Stimulated activated CD4-positive, alpha-beta T cell treated with anti-CD3 and anti-CD28 coated beads, Interleukin-1b, Interleukin-23, amount 100 ng/mL, for 4 hours (primary cell): ENCODE measurements at places on chromosomes 16 and 17.

- DNase-seq = no peak
Observed at GRCh38 chr17:69757688-69758430, 317.2 kb upstream of the KCNJ16 start.

DNA sequence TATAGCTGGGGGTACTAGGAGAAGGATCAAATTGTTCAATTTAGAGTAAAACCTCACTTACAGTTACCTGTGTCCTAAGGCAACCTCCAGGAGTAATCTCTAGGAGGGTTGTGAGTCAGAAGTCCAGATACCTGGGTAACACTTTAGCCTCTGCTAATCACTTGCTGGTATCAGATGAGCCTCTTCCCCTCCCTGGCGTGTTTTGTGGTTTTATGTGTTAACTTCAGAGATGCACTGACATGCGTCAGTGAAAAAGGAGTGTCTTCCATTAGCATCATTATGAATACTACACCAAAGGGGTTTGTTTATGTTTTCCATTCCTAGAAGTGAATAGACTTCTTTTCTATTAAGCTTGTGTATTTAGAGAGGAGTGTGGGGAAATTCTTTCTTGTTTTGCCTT lies 208.2 kb downstream of the FTO start:
- no peak for DNase-seq

- DNase-seq = no peak
Observed at GRCh38 chr17:32865141-32865540, 11.8 kb downstream of the MYO1D start.

- DNase-seq = no peak
Observed at GRCh38 chr16:165539-166374, at the start of gene HBM. Gene HBM, plus strand, starts transcription at chr16:165978. Its CDS starts 20 bp downstream, at chr16:165998.

DNA sequence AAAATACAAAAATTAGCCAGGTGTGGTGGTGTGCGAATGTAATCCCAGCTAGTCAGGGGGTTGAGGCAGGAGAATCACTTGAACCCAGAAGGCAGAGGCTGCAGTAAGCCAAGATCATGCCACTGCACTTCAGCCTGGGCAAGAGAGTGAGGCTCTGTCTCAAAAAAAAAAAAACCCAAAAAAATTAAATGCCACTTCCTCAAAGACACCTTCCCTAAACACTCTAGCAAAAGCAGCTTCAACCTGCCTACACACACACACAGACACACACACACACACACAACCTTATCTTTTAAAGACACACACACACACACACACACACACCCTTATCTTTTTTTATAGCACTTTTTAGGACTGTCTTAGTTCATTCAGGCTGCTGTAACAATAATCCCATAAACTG lies 201.7 kb upstream of the PSMD7 start:
- no peak for DNase-seq

DNA sequence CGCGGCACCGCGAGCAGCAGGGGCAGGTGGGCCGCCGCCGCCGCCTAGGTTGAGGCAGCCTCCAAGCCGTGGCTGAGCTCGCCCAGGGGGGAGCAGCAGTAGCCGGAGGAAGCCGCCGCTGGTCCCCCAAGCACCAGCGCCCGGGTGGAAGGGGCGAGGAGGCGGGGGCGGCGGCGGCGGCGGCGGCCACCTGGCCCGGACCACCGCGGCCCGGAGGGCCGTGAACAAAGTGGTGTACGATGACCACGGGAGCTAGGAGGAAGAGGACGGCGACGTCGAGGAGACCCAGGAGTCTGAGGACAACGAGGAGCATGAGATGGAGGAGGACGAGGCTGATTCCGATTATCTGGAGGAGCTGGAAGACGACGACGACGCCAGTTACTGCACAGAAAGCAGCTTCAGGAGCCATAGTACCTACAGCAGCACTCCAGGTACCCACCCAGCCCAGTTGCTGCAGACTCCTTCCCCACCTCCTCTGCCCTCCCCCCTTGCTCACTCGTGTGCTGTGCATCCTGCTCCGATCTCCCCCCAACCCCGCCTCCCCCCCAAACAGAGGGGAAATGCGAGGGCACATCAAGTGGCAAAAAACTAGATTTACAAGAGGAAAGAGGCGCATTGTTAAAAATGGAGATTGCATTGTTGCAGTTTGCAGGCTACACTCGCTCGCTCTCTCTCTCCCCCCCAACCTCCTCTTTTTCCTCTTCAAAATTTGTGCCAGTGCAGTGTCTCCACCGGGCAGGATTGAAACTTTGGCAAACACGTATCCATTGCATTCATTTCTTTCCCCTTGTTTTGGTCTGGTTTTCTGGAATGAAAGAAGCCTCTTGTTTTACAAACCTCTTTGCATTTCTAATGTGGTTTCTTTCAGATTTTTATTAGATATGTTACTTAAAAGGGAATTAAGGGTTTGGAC lies 41.8 kb upstream of the AMZ2 start:
- DNase-seq = no peak

DNA sequence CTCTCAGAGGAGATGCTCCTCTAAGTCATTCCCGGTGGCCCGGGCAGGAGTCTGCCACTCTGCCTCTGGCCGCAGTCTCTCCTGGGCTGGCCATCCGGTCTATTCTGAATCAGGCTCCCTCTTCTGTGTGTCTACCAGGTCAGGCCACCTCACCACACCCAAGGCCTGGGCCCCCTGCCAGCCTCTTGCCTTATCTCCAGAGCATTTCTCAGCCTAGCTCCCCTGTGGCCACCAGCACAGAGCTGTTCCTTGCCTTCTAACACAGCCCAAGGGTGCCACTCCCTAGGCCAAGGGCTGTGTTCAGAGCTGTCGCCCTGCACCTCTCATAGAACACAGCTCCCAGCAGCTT lies 55.3 kb downstream of the MYO18A start:
- DNase-seq = no peak

DNA sequence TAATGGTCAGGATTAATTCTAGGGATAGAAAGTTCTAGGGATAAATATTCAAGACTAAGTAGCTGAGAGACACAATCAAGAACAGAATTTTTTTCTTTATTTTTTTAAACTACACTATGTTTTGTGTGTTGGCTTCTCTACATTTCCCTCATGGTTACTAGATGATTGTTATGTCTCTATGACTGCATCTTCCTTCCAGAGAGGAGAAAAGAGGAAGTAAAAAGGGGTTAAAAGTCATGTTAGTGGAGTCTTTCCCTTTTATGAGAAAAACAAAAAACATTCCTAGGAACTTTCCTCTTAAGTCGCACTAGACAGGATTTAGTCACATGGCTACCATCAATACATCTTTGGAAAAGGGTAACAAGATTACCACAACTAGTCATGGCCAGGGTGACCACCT lies 375.0 kb downstream of the KCNJ2 start:
- no peak for DNase-seq

- DNase-seq = no peak
Observed at GRCh38 chr16:51880776-51881175, 666.2 kb downstream of the TOX3 start.

- DNase-seq = no peak
Observed at GRCh38 chr17:57412520-57413096, 156.3 kb downstream of the MSI2 start.

- no peak for DNase-seq
Observed at GRCh38 chr17:60371818-60372510, 20.0 kb downstream of the USP32 start.

GRCh38 chr17:13550291-13550690 lies 51.4 kb downstream of the HS3ST3A1 start:
- DNase-seq = no peak

DNA sequence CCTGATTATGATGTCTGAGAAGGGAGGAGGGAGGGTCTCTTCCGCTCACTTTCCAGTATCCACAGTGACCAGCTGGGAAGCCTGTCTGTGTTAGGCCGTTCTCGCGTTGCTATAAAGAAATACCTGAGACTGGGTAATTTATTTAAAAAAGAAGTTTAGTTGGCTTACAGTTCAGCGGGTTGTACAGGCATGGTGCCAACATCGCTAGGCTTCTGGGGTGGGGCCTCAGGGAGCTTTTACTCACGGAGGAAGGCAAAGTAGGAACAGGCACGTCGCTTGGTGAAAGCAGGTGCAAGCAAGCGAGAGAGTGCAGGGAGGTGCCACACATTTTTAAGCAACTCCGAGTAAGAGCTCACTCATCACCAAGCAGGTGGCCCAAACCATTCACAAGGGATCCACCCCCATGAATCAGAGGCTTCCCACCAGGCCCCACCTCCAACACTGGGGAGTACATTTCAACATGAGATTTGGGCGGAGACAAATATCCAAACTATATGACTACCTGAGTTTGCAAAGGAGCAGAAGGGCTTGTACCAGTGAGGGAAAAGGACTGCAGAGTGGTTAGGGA lies 137.5 kb downstream of the CCDC182 start:
- DNase-seq = no peak

DNA sequence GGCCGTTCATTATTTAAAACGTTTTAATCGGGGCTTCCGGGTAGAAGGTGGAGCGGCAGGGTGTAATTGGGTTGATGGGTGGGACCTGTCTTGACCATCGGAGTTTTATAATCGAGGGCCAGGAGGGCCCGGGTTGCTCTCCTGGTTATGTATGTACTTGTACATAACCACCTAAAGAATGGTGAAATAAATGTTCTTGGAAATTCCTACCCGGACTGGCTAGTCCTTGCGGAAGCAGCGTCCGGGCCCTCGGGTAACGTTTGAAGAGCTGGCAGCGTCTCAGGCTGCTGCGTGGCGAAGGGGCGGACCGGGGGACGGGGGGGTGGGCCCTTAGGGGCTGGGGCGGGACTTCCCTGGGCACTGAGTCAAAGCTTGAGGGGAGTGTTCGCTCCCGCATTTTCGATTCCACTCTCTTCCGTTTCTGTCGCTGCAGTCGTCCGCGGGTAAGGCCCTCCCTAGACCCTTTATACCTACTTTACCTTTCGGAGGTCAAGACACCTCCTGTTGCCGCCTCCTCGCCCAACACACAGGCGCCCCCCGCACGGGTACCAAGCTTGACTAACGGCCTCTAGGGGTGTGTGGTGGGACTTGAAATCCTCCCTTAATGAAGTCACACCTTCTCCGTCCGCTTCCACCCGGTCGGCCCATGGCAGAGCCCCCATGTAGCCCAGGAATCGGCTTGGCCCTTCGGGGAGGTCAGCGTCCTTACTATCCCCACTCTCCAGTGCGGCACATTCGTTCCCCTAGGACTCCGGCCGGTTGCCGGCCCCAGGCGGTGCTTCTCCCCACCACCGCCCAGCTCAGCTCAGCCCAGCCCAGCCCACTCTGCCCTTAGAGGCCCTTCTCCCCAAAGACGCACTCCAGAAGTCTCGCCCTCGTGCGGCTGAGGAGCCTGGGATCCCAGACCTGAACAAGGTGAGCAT lies at the start of gene TMEM106A:
TSS of gene TMEM106A (plus strand) at position 396 of the 923 bp plus-strand sequence. CDS start 1,167 bp downstream, outside the sequence.
- DNase-seq = peak; percentile 55

DNA sequence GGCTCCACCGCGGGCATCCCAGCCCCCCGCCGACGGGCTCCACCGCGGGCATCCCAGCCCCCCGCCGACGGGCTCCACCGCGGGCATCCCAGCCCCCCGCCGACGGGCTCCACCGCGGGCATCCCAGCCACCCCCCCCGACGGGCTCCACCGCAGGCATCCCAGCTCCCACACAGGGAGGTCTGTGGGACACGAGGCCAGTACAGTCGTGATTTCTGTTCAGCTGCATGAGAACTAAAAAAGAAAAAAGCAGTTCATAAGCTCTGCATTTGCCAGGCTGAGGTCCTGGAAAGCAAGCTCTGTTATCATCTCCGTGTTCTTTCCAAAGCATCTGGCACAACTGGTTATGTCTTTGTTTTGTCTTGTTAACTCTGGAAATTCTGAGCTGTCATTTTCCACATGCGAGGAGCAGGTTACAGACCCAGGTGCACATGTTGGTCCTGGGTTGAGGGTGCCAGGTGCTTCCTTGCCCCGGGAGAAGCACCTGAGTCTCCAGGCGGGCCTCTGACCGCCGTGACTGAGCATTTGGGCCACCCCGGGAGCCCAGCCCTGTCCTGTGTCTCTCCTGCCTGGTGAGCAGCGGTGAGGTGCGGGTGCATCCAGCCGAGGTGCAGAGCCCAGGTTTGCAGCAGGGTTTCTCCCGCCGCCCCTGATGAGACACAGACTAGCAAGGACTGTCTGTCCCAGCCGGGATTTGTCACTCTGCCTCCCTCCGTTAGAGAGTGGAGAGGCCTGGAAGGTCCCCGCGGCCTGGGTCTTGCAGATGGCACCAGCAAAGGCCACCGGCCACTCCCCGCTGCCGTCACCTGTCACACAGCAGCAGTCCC lies 9.9 kb upstream of the WFIKKN1 start:
- no peak for DNase-seq

- DNase-seq = no peak
Observed at GRCh38 chr17:34156401-34156740, 98.7 kb upstream of the CCL2 start.

DNA sequence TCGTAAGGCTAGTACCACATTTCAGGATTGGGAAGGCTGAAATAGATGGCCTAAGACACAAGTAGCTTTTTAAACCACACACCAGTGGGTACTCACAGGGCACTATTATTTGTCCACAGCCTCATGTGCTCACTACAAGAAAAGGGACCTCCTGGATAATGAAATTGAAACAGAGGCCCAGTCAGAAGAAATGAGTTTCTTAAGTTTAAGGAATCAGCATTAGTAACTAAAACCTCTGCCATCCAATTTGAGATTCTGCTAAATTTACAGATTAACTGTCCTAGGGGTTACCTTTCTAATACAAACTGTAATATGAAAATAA lies 3.0 kb downstream of the USP7 start:
- DNase-seq = no peak

DNA sequence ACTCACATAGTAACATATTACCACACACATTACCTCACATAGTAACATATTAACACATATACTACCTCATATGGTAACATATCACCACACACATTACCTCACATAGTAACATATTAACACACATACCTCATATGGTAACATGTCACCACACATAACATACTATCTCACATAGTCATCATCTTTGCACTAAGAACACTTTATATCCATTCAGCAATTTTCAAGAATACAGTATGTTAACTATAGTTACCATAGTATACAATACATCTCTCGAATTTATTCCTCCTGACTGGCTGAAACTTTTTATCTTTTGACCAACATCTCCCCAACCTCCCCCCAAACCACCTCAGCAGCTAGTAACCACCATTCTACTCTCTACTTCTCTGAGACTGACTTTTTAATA lies 7.6 kb downstream of the NUDT7 start:
- no peak for DNase-seq

GRCh38 chr17:15309236-15309635 lies 32.2 kb downstream of the TEKT3 start:
- DNase-seq = no peak

GRCh38 chr17:13671771-13672170 lies 70.0 kb upstream of the HS3ST3A1 start:
- no peak for DNase-seq

- DNase-seq = no peak
Observed at GRCh38 chr16:65316808-65317207, 194.9 kb upstream of the CDH11 start.

GRCh38 chr17:78903101-78903779 lies at the start of gene CEP295NL:
Gene CEP295NL, minus strand, starts transcription at chr17:78903201. Its CDS starts 1,373 bp downstream, at chr17:78901828.
- DNase-seq = no peak
